Aortic smooth muscle cell (primary cell): ENCODE measurements at places on chromosomes 2 and 18. TPM values are rescaled to one million over a fixed set of nuclear protein-coding genes. Genes with fewer than 3 reads are reported as not detected.

Gene FAM117B
- 1.5 and 3.2 TPM in 2 replicates for total RNA-seq

Gene MOGAT1
- total RNA-seq = not detected in 2 replicates

Gene CCDC121
- total RNA-seq = 1.8 and 3.2 TPM in 2 replicates

Gene ELAC1
- total RNA-seq = 5.7 and 6.3 TPM in 2 replicates

Gene PRKAG3
- 0.40 and 1.9 TPM in 2 replicates for total RNA-seq

Gene RAMP1
- 3.2 and 14.9 TPM in 2 replicates for total RNA-seq

Gene SLC9A4
- total RNA-seq = under 0.01 TPM in 1 of 2 replicates, not detected in the other

Gene GALNT14
- 0.26 and 0.31 TPM in 2 replicates for total RNA-seq

Gene HTR2B
- 118 and 269 TPM in 2 replicates for total RNA-seq

Gene GPR39
- total RNA-seq = 7.5 and 10.7 TPM in 2 replicates

Gene TRIM43
- total RNA-seq = not detected in 2 replicates
